ENCODE measurements at places on chromosomes 2 and 18. TPM values are rescaled to one million over a fixed set of nuclear protein-coding genes. Genes with fewer than 3 reads are reported as not detected.

DNA sequence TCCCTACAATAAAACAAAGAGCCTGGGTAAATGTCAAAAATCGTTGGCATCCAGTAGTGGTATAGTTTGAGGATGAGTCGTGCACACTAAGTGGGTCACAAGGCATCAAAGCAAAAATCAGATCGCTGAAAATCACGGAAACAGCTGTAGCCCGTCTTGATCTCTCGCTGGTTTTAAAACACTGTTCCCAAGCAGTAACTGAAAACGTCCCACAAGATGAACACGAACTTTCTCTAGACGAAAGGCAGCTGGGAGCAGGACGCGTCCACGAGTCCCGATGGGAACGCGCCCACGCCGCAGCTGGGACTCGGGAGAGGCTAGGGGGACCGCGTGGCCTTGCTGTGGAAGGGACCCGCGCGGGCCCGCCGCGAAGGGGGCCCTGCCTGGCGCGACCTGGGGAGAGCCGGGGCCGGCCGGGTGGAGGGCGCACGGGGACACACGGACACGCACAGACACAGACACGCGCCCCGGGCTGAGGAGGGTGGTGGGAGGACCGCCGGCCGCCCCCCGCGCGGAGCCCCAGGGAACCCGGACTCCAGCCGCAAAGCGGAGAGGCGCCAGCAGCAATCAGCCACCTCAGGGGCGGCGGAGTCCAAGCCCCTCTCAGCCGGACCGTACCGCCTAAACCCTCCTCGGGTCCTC is 651 bp downstream of the STK17B start:
- DNase-seq: peak; percentile 51

DNA sequence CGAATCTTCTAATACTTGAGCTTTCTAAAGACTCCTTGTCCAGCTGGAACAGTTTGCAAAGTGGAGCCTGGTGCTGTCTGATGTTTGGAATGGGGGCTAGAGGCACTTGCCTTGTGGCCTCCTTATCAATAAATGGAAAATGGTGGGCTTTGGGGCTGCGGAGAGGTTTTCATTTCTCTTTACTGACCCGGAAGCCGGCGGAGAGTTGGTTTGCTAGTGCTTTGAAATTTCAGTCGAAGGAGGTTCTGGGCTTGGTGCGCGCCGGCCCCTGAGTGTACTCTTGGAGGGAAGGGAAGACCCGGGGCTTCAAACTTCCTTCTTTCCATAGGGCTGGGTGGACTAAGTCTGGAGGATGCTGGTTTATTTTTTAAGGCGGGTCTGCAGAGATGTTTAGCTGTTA is 714 bp downstream of the RPIA start:
- peak; percentile 8 for DNase-seq

DNA sequence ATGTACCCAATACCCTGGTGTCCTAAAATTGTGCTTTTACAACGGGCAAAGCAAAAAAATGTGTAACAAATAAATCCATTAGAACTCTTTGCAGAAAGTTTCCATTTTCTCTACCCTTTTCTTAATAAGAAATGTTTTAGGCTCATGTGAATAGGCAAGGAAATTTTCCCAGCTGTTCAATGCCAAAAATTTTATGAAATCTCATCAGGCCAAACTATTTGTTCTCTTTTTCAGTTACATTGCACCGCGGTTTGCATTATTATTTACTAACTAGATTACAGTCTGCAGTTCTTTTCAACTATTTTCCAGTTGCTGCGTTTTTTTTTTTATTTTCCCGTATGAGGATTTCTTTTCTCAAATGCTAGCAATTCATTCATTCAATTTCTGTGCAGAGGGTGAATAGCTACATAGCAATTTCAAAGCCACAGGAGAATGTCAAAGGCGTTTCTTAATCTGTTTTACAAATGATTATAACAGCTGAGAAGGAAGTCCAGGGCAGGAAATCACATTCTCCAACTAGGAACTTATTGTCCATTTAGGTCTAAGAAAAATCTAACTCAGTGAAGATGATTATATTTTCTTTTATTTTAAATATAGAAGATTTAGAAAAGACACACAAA is 367.5 kb upstream of the MMADHC start:
- peak; percentile 18 for DNase-seq

DNA sequence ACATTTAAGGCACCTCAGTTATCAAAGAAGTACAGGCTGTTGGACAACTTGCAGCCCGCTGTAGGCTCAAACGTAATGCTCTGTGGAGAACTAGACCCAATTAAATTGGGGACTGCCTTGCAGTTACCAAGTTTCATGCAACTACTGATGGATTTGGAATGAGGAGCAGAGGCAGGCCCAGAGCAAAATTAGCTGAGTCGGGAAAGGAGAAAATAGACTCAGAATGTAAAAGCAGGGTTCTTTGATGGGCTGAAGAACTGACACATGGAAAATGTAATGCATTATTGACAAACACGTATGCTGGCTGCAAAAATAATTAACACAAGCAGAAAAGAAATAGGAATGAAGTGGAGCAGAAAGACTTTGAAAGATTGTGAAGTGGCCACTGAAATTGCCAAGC is 432.7 kb upstream of the HNRNPA3 start:
- no peak for DNase-seq

GRCh38 chr2:24948506-24948905 is 23.2 kb downstream of the DNAJC27 start:
- no peak for DNase-seq

- DNase-seq: no peak
Measured at GRCh38 chr2:110770404-110770958, 38.1 kb downstream of the ACOXL start.

GRCh38 chr2:210198326-210198725 is 26.9 kb downstream of the ACADL start:
- DNase-seq: peak; percentile 10

- DNase-seq: no peak
Measured at GRCh38 chr2:62391696-62392095, 114.3 kb downstream of the TMEM17 start.

DNA sequence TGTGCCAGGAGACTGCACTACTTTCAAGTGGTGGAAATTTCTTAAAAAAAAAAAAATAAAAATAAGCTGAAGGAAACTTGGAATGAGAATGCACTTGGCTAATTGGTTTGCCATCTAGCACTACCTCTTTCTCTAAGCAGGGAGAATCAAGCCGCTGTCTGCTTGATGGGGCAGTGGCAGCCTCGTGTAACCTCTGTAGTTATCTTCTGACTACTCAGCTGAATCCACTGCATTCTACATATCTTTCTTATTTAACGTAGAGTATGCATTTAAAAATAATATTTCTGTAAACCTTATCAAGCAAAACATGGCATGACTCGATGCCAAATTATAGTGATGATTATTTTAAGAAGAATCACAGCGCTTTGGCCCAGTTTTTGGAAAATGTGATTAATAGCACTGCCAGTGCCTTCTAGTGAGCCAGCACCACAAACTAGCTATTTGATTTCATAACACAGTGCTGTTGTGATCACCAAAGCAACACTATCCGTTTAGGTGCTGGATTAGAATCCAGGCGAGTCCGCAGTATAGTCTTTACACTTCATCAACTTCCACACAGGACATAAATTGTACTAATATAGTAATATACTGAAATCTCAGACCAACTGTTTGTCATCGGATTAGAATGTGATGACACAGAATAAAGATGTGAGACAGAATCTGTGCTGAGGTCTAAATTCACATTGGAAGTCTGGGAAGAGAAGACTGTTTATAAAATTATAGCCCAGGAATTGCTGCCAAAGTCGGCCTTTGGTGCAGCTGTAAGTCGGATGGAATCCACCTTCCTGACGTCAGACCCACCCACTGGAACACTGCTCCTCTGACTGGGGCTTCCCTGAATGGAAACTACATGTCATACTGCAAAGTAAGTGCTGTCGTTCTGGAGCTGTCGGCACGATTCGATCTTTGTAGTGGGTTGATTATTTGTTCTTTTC is 136.5 kb upstream of the ETAA1 start:
- peak; percentile 100 for DNase-seq

GRCh38 chr18:79434607-79435401 is 39.1 kb downstream of the NFATC1 start:
- DNase-seq: no peak

DNA sequence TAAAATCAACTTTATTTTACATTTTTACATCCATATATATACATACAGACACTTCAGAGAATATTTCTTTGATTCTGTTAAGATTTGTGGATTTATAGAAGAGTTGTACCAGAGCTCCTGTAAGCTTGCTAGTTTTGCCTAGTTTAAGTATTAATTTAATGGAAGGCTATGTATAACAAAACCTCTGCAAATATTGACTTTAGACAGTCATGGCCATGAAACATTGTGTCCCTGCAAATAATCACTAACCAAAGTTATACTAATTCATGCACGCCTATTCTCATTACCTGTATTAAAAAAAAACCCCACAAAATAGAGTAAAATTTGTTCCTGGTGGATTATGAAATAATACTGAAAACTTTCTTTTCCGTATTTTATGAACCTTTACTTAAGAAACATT is 379.3 kb downstream of the CTNNA2 start:
- DNase-seq: no peak

DNA sequence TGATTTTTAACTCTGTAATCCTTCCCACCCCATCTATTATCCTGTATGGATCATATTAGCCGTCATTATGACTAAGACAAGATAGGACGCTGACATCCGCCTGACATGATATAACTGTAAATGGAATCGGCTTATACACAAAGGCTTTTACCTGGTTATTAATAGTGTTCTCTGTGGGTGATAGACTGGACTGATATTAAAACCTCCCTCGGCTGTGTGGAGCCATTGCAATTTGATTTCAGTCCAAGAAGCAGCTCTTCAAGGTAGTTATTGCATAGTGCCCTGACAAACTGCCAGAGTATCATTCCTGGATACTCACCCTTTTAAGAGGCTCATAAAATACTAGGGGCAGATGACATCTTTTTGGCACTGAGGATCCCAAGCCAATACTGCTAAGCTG is 226.1 kb upstream of the HNRNPA3 start:
- no peak for DNase-seq

GRCh38 chr2:227340106-227340505 is 15.1 kb downstream of the MFF start:
- DNase-seq: no peak

DNA sequence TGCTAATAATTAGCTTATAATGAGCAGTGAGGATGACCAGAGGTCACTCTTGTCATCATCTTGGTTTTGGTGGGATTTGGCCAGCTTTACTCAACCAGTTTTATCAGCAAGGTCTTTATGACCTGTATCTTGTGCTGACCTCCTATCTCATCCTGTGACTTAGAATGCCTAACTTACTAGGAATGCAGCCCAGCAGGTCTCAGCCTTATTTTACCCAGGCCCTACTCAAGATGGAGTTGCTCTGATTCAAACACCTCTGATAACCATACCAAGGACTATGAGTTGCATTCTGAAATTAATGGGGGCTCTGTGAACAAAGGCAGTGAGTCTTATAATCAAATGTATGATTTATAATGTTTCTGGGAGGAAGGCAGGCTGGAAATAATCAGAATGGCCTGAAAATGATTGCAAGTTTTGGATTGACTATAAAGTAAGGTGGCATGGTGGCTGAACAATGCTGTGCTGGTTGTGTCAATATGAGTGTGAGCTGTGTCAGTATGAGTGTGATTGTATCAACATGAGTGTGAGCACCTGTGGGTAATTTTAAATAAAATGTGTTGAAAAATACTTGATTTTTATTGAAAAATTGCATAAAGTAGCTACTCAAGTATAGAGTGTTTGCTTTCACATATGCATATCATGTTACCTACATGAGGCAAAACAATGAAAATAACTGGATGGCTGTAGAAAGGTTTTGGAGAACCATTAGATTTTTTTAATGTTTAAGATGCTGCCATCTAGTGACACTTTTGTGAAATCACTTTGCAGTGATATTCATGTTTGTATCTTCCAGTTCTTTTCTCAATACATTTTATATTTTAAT is 103.0 kb downstream of the KYNU start:
- DNase-seq: peak; percentile 17

GRCh38 chr18:22170421-22171257 is 1.2 kb downstream of the GATA6 start:
- DNase-seq: peak; percentile 72

DNA sequence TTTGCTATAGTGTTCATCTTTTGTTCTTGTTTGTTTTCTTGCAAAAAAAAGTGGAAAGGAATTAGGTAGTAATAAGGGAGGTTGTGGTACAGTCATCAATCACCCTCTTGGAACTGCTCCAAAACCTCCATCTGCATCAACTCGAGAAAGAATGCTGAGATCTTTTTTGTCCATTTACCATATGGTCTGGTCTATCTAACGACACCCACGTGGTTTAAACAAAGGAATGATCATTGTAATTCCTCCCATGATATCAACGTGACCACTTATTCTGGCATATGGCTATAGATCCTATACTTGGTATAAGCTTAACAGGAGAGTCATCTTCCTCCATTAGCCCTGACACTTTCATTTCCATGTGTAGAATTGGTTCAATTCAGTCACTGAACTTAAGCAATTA is 1025.3 kb upstream of the NXPH2 start:
- DNase-seq: no peak

- peak; percentile 29 for DNase-seq
Measured at GRCh38 chr18:69109686-69110085, 291.0 kb upstream of the DOK6 start.

GRCh38 chr2:38207168-38207567 is 131.2 kb upstream of the CYP1B1 start:
- DNase-seq: no peak

- DNase-seq: no peak
Measured at GRCh38 chr18:55743736-55744135, 155.7 kb upstream of the TCF4 start.

DNA sequence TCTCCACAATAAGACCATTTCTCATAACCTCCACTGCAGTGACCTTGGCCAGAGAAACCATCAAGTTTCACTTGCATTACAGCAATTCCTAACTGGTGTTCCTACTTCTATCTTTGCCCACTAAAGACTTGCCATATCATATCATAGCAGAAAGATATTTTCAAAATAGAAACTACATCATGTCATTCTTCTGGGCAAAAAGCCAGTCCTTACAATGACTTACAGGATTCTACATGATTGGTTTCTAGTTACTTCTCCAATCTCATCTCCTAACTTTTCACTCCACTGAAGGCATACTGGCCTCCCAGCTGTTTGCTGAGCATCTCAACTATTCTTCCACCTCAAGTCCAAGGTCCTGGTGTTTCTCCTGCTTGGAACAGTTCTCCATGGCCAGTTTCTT is 151.4 kb downstream of the HNMT start:
- peak; percentile 56 for DNase-seq

SLC16A14 gene
- total RNA-seq: 5.6 TPM

CDH2 gene
- 2.0 TPM for total RNA-seq

EFEMP1 gene
- 615 TPM for total RNA-seq

FAM237A gene
- total RNA-seq: not detected

TRABD2A gene
- total RNA-seq: 14.4 TPM

FOXD4L1 gene
- 0.17 TPM for total RNA-seq

LRRTM4 gene
- not detected for total RNA-seq

SERPINB3 gene
- total RNA-seq: not detected

CYP26B1 gene
- total RNA-seq: 0.51 TPM

WDCP gene
- total RNA-seq: 10.4 TPM

SIGLEC15 gene
- total RNA-seq: 0.51 TPM

ALPI gene
- not detected for total RNA-seq

All from fibroblast of lung (primary cell).